ENCODE measurements at places on chromosomes 7 and 10.

- DNase-seq = no peak
Measured at GRCh38 chr7:131355917-131356777, 28.5 kb downstream of the MKLN1 start.

GRCh38 chr7:117863618-117864017, 9.6 kb downstream of the CTTNBP2 start:
- no peak for DNase-seq

DNA sequence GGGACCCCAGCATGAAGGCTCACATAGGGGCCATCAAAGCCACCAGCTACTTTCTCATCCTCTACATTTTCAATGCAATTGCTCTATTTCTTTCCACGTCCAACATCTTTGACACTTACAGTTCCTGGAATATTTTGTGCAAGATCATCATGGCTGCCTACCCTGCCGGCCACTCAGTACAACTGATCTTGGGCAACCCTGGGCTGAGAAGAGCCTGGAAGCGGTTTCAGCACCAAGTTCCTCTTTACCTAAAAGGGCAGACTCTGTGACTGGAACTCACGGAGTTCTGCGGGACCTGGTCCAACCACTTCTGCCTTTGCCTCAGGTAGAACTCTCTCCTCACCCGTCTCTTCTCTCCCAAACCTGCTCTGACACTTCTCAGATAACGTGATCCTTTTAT, 945 bp downstream of the TAS2R40 start:
- no peak for DNase-seq

GRCh38 chr10:97059006-97059871, 126.5 kb downstream of the SLIT1 start:
- no peak for DNase-seq

- DNase-seq = no peak
Measured at GRCh38 chr7:20141666-20142065, 75.5 kb downstream of the MACC1 start.

- no peak for DNase-seq
Measured at GRCh38 chr10:32982293-32982709, 24.3 kb upstream of the ITGB1 start.

GRCh38 chr10:104307576-104308438, 30.5 kb downstream of the ITPRIP start:
- no peak for DNase-seq

DNA sequence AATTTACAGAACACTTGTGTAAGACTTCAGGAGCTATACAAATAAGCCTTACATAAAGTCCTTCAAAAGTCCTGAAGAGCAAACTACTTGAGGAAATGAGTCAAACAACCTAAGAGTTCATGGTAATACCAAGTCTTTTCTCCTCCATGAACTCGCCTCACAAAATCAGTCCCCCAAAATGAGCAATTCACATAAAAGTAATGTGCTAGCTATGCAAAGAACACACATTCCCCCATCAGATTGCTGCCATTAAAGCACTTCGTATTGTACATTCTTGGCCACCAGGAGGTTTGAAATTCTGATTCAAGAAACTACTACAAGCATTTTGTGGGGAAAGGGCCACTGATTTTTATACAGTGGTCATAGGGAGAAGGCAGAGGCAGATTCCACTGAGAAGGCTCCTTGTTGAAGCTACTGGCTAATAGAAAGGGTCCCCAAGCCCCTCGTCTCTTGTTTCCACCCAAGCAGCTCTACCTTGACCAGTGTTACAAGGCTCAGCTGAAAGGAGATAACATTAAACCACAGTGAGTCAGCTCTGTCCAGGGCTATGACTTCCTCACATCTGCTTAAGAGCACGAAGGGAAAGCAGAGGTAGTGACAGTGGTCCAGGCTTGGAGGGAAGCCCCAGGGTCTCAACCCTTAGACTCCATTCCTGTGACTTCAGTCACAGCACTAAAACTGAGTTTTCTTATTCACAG, 115.2 kb upstream of the CDK1 start:
- no peak for DNase-seq

DNA sequence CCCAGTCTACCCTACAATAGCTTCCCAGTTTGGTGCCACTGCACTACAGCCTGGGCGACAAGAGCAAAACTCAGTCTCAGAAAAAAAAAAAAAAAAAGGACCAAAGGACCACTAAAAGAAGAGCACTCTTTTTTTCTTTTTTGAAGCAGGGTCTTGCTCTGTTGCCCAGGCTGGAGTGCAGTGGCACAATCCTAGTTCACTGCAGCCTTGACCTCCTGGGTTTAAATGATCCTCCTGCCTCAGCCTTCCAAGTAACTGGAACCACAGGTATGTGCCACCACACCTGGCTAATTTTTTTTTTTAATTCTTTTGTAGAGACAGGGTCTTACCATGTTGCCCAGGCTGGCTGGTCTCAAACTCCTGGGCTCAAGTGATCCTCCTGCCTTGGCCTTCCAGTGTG, 14.0 kb downstream of the PLAU start:
- DNase-seq = no peak

GRCh38 chr10:114823077-114823463, 1.5 kb downstream of the FHIP2A start:
- DNase-seq = no peak

- DNase-seq = no peak
Measured at GRCh38 chr7:52670608-52671225, 364.7 kb upstream of the POM121L12 start.

- no peak for DNase-seq
Measured at GRCh38 chr10:7649673-7650300, 17.0 kb downstream of the ITIH5 start.

DNA sequence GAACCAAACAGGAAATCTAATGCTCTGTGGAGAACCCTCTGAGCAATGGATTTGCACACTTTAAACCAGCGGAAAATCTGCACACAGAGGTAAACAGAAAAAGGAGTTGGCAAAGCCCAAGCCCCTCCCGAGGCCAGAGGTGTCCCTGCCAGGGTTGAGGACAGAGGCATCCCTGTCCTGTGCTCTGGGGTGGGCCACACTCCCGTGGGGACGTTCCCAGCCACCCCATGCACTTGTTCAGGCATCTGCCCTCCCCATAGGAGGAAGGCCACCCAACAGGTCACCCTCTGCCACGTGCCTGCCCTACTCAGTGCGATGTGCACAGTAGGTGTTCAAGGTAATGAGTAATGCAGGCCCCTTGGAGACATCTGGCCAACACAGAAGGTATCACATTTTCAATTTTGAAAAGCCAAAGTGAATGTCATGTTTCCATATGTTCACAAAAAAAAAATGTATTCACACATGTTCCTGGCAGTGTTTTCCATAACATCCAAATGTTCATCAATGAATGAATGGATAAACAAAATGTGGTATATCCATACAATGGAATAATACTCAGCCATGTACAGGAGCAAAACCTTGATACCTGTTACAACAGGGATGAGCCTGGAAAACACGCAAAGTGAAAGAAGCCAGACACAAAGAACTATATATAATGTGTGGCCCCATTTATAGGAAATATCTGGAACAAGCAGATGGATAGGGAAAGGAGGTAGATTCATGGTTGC, 108.1 kb downstream of the EBF3 start:
- DNase-seq = no peak

DNA sequence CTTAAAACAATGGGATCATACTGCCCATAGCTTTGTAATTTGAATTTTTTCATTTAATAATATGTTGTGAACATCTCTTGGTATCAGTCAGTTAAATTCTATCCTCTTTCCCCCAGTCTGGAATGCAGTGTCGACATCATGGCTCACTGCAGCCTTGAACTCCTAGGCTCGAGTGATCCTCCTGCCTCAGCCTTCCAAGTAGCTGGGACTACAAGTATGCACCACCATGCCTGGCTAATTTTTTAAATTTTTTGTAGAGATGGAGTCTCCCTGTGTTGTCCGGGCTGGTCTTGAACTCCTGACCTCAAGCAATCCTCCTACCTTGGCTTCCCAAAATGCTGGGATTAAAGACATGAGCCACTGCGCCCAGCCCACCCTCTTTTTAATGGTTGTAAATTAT, 34.6 kb downstream of the MPLKIP start:
- no peak for DNase-seq

- DNase-seq = no peak
Measured at GRCh38 chr7:83410989-83411591, 237.8 kb downstream of the SEMA3E start.

- no peak for DNase-seq
Measured at GRCh38 chr7:155791214-155791737, 21.0 kb downstream of the SHH start.

GRCh38 chr10:129546106-129546505, 79.1 kb downstream of the MGMT start:
- DNase-seq = no peak

GRCh38 chr7:147510923-147511322, 1079.6 kb upstream of the C7orf33 start:
- no peak for DNase-seq

DNA sequence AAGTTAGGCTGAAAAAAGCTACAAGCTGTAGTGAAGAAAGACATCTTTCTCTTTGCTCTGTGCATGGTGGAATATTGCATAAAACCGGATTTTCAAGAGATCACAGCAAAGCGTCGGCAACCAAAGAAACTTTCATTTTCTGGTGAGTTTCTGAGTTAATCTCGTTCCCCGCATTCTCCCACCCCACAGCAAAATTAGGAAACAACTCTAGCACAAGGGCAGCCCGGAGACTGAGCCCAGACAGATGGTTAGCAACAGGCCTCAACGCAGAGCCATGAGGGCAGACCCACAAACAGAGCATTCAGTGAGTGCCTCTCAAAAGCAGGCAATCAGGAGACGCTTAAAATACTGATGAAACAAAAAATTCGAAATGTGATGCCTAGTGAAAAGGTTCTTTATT, 396.1 kb upstream of the KLF6 start:
- DNase-seq = no peak

DNA sequence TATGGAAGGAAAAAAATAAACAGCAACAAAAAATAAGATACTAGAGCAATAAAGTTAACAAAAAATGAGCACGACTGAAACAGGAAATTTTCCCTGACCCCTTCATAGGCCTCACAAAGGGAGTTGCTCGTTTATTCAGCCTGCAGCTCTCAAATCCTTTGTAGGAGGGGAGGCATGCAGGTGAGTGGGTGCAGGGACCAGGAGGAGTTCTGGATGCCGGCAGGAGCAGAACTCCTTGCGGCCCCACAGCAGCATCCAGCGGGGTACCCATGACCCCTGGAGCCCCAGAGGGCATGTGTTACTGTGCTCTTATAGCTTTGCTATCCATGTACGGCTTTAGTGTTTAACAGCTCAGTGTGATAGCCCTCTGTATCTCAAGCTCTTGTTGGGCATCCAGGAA, 5.8 kb downstream of the TAS2R39 start:
- no peak for DNase-seq

DNA sequence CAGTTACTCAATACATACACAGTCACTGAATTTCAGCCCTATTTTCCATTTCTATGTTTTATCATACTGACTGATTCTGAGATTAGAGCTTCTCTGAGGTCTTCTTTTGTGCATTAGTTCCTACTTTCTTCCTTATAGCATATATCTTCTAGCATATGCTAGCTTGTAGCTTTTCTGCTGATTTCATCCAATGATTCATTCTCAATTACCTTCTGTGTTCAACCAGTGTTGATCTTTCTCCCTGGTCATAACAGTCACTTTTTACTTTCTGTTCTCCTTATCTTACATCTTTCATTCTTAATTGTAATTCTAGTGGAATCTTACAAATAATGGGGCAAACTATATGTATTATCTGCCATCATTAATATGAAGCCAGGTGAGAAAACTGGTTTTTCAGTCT, 159.5 kb upstream of the HGF start:
- no peak for DNase-seq

- DNase-seq = no peak
Measured at GRCh38 chr10:115033898-115034297, 59.3 kb upstream of the ATRNL1 start.

DNA sequence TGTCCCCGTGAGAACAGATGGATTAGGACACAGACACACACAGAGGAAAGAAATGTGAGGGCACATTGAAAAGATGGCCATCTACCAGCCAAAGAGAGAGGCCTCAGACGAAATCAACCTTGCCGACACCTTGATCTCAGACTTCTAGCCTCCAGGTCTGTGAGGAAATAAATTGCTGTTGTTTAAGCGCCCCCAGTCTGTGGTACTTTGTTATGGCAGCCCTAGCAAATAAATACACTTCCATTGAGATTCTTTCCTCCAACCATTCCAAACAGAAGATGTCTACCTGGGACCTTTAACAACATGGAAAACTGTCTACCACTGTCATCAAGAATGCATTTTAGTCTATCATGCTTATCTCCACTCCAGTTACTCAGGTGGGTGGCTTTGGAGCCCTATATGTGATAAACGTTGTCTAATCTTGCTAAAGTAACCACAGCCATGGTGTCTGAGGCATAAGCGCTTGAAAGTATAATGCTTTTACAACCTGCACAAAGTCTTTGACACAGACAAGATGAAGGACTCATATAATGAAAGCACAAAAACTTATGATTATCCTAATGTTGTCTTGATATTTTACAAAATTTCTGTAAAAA, 244.3 kb downstream of the MTERF1 start:
- peak; percentile 3 for DNase-seq

GRCh38 chr7:15751191-15751701, 64.8 kb upstream of the MEOX2 start:
- no peak for DNase-seq
